ENCODE measurements at places on chromosomes 1 and 21.

GRCh38 chr1:119372503-119373086 is 4.0 kb downstream of the HAO2 start:
- no peak for DNase-seq

DNA sequence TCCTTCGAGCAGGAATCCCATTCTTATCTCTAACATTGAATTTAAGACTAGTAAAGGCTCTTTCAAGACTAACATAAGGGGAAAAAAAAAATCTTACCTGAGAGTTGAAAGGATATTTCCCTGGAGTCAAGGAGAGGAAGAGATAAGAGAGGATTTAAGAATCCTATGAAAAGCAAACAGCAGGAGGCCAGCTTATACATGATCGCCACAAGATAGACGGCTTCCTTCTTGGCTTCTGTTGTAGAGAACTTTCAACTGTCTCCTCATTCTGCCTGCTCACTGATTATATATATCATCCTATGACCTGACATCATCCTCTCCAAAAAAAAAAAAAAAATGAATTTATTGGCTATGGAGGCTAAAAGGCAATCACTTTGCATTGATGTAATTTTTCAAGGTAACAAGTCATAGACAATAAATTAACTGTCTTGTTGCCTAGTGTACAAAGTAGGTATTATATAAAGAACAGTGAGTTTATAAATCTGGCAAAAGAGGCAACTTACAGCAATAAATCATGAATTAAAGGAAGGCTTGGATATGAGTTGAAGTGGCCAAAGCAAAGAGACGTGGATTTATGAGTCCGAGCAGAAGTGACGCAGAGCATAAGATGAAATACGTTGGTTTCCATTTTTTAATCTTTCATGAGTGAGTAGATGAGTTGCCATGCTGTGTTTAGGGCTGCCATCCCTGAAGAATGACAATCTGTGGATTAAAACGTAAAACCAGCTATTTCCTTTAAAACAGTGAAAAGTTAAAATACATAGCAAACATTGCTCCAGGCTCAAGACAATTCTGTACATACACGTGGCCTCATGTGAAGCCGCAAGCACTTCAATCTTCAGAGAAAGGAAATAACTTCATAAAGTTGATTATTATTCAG is at the start of gene UTS2:
Gene UTS2, minus strand, starts transcription at position 262 of the 880 bp plus-strand sequence. Its CDS starts 62 bp downstream, at position 200.
- DNase-seq = no peak

- no peak for DNase-seq
Observed at GRCh38 chr1:58287894-58288623, 258.5 kb downstream of the OMA1 start.

- no peak for DNase-seq
Observed at GRCh38 chr1:226964611-226965486, 24.8 kb downstream of the COQ8A start.

DNA sequence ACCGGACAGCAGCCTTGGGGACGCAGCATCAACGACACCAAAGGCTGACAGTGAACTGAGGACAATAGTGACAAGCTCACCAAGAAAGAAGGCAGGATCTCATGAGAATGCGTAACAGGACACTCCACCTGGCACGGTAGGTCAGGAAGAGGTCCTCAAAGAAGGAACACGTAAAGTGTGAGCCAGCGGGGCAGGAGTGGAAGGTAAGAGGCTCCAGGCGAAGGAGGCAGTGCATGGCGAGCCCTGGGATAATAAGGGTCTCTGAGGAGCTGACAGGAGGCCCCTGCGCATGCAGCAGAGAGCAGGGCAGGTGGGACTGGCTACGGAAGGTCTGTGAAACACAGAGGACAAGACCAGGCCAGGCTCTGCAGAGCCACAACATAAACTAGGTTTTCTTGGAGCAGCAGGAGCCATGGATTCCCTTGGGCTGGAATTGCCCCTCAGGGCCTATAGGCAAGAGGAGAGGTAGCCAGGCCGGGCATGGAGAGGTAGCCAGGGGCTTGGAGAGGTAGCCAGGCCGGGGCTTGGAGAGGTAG is 8.2 kb downstream of the LSS start:
- DNase-seq = no peak

- DNase-seq = peak; percentile 28
Observed at GRCh38 chr1:89516055-89516454, 8.6 kb upstream of the LRRC8B start.

- DNase-seq = no peak
Observed at GRCh38 chr1:171833091-171833825, 8.0 kb upstream of the DNM3 start.

- DNase-seq = no peak
Observed at GRCh38 chr21:44531606-44532564, 8.1 kb downstream of the KRTAP10-1 start.

DNA sequence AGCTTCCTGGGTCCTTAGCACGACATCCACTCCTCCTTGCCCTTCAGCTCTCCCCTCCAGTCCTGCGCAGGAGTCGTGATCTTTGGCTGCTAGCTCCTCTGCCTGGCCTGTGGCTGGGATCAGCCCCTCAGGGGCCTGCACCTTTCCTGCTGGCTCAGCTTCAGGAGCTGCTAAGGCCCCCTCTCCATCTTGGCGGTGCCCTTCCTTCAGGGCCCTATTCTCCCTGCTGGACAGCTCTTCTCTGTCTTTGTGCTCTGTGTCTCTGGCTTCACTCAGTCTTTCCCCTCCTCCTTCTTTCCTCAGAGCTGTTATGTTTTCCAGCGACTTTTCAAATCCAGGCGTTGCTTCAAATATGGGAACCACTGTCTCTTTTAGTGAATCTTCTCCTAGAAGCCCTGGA is 59.5 kb upstream of the LRRC53 start:
- no peak for DNase-seq

DNA sequence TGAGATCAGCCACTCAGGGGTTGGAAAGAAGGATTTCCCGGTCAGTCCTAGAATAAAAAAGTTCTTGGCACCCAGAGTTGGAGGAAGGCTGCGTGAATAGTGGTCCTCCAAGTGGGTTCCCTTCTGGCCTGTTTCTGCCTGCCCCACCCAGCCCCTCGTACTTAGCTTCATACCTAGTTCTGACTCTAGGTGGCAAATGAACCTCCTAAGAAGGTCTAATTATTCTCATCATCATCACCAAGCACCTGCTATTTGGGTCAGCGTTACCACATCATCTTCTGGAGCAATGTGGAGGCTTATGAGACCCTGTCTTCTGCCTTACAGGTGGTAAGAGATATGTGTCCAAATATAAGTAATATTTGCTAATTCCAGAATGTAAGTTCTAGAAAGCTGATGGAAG is 35.9 kb upstream of the NFASC start:
- no peak for DNase-seq

DNA sequence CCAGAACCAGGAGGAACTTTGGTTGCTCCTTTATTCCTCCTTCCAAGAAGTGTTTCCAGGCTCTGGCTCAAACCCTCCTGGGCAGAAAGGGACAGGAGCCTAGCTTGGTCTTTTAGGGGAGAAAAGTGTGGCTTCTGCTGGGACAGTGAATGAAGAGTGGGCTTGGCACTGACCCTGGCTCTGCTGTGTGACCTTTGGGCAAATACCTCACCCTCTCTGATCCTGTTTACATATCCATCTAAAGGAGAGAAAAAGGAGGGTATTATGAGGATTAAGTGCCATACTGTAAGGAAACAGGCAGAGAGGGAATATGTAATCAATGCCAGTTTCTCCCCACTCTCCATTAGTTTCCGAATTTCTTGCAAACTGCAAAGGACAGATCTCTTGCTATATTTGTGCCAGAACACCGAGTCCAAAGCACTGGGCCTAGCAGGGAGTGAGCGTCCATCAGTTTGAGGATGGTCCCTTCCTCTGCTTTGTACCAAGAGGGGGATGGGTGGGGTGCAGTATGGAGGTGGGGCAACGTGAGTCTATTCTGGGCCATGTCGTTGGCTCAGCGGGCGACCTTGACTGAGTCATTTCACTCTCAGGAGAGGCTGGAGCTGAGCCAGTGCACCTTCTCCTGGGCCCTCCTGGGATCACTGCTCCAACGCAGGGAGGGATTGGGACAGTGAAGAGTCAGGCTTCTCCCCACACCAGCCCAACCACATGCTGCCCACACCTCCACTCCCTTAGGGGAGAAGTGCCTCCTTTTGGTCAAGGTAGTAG is 38.4 kb downstream of the IGSF21 start:
- DNase-seq = no peak

DNA sequence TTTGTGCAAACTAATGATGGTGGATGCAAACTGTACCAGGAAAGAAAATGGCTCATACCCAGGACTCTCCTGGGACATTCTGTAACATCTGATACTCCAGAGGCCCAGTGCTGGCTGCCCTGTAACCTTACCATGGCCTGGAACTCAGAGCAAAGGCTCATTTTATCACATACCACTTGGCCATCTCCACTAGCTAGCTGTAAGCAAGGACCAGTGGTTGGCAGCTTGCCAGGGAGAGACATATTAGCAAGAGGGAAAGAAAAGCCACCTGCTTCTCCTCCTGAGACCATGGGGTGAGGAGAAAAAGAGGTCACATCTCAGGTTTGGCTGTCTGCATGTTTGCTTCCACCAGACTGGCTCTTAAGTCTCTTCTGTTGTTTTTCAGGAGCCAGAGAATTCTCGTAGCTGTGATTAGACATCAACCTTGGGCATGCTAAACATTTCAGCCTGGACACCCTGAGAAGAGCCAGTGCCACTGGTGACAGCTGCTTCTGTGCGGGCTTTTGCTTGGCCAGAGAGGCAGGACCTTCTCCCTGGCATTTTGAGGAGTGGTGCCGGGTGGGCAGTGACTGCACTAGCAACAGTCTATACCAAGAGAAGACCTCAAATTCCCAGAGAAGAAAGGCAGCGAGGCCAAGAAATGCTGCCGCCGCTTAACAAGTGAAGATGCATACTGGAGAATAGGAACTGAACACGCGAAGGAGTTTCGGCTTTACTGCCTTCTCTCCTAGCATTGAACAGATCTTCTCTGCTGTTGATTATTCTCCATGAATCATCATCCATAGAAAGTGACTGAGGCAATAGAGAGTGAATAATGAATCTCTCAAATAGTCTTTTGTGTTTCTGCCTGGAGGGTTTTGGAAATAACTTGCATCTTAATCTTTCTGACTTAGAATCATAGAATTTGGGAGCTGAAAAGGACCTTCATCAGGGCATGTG is 6.7 kb upstream of the INKA2 start:
- DNase-seq = no peak

DNA sequence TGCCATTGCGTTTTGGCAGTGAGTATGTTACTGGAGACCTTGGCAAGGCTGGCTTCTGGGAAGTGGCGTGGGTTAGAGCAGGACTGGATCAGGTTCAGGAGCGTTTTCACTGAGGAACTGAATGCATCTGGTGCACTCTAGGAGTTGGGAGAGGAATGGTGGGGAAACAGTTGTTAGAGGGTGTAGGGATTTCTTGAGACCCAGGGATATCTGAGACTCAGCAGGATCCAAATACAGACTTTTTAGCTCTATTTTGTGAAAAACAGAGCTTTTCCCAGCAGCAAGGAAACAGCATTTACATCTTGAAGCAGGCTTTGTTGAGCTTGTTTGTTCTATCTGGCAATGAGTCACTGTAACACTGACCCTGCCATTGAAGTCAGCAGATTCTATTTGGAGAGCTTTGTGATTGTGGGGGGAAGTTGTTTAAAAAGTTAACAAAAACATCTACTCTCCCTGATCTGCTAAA is 56.9 kb upstream of the NRIP1 start:
- no peak for DNase-seq

DNA sequence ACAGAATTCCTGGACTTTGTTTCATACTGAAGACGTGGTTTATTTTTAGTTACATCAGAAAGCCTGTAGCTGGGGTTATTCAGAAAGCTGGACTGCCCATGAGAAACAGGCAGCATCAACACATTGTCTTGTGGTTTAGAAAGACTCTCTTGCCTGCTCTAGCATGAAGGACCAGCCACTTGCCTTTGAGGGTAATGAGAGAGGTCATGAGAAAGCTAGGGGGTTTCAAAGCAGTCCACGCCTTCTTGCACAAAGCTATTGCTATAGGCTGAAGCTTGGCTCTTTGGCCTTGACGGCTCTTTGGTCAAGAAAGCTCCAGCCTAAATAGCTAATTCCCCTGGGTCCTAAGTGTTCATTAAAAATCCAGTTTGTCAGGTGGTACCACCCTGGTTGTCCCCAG is 208.1 kb downstream of the PRDM2 start:
- DNase-seq = no peak

DNA sequence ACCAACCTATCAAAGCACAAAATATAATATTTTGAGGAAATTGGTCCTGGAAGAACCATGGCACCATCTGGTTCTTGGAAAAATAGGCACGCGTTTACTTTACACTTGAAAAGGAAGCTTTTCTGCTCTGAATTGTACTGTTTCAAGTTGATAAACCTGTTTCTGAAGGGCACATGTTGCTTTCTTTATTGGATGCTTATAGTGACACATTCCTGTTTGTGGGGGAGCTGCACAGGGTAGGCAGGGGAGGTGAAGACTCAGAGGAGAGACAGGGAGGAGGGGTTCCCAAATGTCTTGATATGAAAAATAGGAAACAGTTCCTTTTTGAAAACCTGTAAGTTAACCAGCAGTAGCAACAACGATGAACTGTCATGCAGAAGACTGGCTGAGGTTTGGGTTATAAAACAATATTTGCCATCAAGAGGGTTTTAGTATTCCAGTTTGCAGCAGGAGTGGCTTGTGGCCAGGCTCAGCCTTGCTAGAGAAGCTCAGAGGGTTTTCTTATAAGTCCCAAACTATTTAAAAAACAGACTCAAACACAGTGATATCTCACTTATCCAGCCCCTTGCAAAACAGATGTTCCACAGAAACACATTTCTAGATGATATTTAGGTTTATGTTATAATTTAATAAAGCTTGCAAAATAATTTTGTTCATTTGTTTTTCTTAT is 127.0 kb upstream of the MROH9 start:
- DNase-seq = no peak

GRCh38 chr21:41581592-41582228 is 73.8 kb upstream of the TMPRSS2 start:
- no peak for DNase-seq

- no peak for DNase-seq
Observed at GRCh38 chr1:44036409-44037139, 5.3 kb upstream of the SLC6A9 start.

DNA sequence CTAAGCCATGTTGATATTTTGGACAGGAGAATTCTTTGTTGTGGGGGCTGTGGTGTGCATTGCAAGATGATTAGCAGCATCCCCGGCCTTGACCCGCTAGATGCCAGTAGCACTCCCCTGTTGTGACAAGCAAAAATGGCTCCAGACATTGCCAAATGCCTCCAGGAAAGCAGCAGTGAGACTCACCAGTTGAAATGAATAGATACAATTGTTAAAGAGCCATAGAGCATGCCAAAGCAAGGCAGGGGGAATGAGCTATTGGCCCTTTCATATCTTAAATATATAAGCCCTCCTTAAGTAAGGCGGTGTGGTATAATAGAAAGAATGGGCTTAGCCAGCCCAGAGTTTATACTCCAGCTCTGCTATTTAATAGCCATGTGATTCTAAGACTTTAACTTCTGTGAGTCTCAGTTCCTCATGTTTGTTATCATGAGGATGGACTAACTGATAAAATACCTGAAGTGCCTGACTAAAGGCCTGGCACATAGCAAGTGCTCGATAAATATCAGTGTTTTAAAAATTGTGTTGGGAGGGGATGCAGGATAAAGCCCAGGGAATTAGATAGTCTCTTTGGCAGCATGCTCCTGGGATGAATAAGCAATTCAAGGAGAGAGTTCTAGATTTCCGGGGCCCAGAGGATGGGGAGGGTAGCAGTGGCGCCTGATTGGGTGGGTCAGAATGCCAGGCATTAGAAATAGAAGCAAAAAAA is 21.1 kb upstream of the RGS4 start:
- DNase-seq = no peak

- no peak for DNase-seq
Observed at GRCh38 chr1:150553392-150554085, 4.3 kb downstream of the ADAMTSL4 start.

GRCh38 chr1:205241366-205242030 is 13.8 kb downstream of the TMCC2 start:
- no peak for DNase-seq

GRCh38 chr21:36788120-36788638 is 89.3 kb downstream of the SIM2 start:
- no peak for DNase-seq

- no peak for DNase-seq
Observed at GRCh38 chr1:245160288-245160687, 5.5 kb downstream of the KIF26B start.
